Right hindlimb (tissue), 1 donor: ENCODE measurements at places on chromosomes 1 and 21.
A peak's percentile ranks its signal among the peaks of the same experiment; 100 is the strongest.

DNA sequence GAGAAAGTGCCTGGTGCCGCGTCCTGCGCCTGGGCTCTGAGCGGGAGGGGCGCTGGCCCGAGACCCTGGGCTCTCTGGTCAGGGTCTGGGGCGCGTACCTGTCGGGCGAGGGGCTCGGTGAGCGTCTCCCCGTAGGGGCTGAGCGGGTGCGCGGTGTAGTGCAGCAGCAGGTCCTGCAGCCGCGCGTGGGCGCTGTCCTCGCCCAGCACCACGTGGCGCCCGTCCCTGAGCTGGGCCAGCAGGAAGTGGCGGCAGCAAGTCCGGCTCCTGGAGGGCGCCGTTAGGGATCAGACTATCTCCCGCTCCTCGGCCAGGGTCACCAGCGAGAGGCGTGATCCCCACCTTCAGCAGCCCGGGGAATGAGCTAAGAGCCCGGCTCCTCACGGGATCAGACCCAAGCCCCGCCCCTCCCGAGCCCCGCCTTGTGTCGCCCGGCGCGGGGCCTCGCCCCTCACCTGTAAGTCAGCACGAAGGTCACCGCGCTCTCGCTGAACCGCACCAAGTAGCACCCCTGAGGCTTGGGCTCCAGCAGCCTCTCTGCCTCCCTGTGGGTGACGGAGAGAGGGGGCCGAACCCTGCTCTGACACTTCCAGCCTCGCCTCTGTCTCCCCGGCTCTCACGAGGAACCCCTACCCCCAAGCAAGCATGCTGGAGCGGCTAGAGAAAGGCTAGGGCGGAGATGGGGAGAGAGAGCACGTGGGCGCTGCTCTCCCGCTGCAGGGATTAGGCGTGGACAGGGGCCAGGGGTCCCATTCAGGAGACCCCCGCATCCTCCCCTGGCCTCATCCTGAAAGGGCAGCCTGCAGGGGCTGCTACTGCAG is 2.7 kb downstream of the SH2D2A start:
- peak; percentile 67 for DNase-seq

- DNase-seq = no peak
Measured at GRCh38 chr1:154148807-154149206, 6.1 kb downstream of the NUP210L start.

DNA sequence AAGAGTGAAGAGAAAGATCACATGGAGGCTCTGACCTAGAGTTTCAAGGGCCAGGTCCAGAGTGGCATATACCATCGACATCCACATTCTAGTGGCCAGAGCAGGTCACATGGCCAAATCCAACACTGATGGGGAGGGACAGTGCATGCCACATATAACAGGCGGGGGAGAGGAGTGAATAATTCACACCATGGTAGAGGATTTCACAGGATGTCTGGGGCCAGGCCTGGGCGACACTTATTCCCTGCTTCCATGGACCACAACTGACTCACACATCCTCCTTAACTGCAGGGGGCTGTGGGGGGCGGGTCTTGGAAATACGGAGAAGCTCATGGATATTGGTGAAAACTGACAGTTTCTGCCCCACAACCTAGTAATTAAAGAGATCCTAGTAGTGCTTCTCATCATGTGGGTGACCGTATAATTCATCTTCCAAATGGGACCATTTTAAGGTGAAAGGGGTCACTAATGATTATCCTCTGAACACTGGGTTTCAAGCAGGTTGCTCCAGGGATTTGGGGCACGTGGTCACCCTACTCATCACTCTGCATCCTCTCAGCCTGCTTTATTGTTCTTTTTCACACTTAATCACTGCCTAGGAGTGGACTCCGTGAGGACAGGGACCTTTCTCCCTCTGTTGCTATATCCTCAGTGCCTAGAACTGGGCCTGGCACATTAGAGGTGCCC is 44.0 kb downstream of the IGSF21 start:
- no peak for DNase-seq

- DNase-seq = no peak
Measured at GRCh38 chr1:223264983-223265908, 98.7 kb downstream of the SUSD4 start.

GRCh38 chr1:119453021-119453420 is 38.1 kb downstream of the HSD3B2 start:
- DNase-seq = peak; percentile 49

DNA sequence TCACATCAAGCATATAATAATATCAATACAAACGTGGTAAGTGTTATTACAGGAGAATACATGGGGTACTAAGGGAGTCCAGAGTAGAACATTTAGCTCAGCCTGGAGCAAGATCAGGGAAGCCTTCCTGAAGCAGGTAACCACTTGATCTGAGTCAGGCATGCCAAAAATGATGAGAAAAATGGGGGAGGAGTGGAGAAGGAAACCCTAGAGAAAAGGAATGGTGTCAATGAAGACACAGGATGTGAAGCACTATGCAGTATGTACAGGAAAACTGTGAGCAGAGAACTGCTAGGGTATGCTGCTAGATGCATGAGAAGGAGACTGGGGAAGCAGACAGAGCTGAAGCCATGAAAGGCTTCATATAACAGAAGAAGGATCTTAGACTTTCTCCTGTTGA is 84.7 kb downstream of the NOTCH2 start:
- DNase-seq = no peak

- DNase-seq = no peak
Measured at GRCh38 chr1:87291107-87291506, 37.6 kb upstream of the LMO4 start.

DNA sequence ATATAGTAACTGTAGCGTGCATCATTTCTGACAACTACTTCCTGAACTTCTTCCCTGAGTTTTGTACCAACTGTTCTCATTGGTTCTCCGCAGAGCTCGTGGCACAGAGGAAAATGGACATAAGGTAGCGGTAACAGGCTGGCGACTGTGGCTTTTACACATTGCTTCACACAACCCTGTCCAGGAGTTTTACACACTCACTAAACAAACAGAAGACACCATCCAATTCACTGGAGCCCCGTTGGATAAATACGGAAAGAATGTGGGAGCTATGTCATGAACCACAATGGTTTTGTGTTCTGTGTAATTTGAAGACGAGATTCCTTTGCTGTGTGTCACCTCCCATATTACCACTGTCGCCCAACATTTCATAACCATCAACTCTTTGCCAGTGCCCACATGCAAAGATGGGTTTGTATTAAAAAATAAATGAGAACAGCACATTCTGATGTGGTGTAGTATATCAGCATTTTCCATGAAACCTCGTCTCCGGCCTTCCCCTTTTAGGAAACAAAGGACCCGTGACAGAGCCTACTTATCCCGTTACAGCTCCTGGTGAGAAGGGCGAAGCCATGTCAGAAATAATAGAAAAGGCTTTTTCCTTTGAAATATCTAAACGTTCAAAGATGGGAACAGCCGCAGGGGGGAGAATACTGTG is 47.4 kb upstream of the ENAH start:
- peak; percentile 62 for DNase-seq

DNA sequence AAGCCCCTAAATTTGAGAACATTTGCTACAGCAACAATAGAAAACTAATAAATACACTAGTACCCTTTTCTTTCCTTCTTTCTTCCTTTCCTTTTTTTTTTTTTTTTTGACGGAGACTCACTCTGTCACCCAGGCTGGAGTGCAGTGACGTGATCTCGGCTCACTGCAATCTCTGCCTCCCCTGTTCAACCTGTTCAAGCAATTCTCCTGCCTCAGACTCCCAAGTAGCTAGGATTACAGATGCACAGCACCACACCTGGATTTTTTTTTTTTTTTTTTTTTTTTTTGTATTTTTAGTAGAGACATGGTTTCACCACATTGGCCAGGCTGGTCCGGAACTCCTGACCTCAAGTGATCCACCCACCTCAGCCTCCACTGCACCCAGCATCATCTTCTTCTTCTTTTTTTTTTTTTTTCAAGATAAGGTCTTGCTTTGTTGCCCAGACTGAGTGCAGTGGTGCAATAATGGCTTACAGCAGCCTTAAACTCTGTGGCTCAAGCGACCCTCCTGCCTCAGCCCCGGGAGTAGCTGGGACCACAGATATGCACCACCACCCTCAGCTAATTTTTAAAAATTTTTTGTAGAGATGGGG is 19.6 kb upstream of the CBR3 start:
- no peak for DNase-seq

- DNase-seq = no peak
Measured at GRCh38 chr1:151511636-151512215, 539 bp downstream of the CGN start.
